Motor neuron (in vitro differentiated cells): ENCODE measurements at places on chromosomes 16 and 17.
A peak's percentile ranks its signal among the peaks of the same experiment; 100 is the strongest.

GRCh38 chr16:75251280-75252048, at the start of gene BCAR1:
Gene BCAR1, minus strand, starts transcription at chr16:75251624. Its CDS starts 142 bp downstream, at chr16:75251482.
- ATAC-seq, result peak; percentile 70

DNA sequence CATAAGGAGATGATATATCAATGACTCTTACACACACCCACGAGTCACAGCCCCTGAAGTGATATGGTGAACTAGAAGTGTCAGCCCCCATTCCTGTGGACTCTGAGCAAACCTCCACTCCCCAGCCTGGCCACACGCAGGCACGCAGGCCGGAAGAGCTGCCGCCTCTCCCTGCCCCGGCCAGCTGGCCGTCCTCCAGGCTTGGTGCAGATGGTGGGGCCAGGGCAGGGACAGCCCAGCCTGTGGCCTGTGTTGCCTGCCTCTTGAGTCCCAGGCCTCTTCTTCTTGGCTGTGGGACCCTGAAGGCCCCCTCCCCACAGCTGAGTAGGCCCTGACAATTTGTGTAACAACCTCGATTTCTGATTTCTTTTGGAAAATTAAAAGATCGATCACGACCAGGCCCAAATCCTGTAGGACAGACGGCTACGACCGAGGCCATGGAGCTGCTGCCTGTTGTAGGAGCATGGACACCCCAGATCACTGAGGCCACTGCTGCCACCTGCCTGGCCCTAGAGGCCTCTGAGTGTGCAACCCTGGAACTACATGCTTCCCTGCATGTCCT, 10.0 kb upstream of the MPRIP start:
- peak; percentile 61 for ATAC-seq

- ATAC-seq, result no peak
These were observed 176.6 kb downstream of the RAB11FIP4 start for GRCh38 chr17:31568121-31568520.

DNA sequence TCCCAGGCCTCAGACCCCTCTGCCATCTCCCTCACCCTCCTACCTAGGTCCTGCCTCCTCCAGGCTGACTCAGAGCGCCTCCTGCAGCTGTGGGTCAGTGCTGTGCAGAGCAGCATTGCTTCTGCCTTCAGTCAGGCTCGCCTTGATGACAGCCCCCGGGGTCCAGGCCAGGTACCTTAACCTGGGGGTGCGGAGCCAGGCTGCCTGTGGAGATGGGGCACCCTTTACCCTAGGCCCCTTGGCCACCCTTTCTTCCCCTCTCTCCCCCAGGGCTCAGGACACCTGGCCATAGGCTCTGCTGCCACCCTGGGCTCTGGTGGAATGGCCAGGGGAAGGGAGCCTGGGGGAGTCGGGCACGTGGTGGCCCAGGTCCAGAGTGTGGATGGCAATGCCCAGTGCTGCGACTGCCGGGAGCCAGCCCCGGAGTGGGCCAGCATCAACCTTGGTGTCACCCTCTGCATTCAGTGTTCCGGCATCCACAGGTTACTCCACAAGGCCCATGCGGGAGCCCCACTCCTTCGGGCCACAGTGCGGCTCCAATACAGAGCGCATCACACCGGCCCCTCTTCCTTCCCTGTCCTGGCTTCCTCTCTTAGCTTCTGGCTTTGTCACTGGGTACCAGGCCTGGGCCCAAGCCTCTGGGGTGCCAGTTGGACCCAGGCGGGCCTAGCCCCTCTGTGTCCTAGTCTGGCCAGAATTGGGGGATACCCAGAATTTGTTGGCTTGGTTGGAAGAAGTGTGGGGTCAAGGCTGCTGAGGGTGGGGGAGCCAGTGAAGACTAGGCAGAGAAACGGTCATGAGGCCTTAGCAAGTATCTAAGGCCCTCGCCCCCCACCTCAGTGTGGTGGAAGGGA, 5.0 kb upstream of the KCTD11 start:
- no peak for ATAC-seq

DNA sequence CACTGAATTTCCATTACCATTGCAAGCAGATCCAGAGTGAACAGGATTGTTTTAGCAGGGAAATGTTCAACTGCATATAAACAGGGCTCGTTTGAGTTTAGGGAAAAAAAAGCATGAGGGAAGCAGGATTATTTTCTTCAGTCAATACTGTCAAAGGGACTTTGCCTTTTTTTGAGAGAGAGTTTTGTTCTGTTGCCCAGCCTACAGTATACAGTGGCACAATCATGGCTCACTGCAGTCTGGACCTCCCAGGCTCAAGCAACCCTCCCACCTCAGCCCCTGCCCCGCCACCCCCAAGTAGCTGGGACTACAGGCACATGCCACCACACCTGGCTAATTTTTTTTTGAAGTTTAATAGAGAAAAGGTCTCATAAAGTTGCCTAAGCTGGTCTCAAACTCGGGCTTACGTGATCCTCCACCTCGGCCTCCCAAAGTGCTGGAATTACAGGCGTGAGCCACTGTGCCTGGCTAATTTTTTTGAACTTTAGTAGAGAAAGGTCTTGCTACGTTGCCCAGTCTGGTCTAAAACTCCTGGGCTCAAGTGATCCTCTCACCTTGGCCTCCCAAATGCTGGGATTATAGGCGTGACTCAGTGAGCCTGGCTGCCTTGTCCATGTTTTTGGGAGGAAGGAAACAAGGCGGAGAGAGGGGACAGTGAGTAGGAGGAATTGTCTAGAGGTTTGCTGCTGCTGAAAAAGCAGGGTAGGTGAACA, 14.8 kb downstream of the PKD1L3 start:
- ATAC-seq, result no peak

DNA sequence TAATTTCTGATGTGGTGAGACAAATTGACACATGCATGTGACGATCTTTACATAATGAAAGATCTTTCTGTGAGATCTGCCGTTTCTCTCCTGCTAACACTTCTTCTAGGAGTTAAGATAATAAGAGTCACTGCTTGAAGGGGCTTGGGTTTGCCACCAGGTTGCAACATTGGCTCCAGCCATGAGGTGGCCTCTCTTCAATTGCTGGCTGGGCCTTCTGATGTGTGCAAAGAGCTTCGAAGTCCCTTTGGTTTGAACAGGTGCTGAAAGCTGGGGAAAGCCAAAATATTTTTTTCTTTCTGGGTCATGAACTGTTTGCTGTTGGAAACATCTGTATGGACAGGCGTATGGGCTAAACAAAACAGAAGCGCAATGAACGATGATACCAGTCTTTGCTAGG, 204.1 kb upstream of the SALL1 start:
- no peak for ATAC-seq

GRCh38 chr16:71637398-71637797, 11.4 kb downstream of the MARVELD3 start:
- ATAC-seq, result no peak

- ATAC-seq, result peak; percentile 63
These were observed 11.8 kb upstream of the TEKT1 start for GRCh38 chr17:6843241-6843880.

DNA sequence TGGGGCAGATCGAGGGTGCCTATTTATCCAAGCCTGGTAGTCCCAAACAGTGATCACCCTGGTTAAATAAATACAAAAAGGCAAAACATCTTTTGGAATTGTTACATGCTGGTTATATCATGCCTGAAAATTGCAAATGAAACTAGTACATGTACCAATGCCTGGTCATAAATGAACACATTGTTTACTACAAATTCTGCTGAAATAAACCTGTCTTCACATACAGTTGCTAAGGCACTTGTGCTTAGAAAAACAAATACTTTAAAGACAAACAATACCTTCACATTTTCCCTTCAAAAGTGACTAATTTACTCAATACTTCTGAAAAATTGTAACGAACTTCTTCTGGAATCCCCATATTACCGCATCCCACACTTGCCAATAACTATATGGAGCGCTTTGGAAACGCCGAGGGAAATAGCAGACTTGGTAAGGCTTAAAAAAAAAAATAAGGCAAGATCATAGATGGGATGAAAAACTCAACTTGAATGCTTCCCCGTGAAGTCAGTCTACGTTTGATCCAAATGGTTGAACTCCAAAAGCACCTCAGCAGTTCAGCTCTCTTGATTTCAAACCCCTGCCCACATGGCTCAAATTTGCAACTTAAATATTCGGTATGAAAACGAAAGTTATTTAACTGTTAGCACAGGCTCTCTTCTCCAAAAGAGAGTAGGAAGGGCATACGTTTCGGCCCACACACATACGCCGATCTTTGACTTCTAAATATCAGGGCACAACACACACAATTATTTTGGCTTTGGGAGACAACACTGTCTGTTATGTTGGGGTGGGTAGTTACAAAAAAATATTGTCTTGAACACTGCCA, 264.5 kb downstream of the NTN1 start:
- ATAC-seq, result no peak

DNA sequence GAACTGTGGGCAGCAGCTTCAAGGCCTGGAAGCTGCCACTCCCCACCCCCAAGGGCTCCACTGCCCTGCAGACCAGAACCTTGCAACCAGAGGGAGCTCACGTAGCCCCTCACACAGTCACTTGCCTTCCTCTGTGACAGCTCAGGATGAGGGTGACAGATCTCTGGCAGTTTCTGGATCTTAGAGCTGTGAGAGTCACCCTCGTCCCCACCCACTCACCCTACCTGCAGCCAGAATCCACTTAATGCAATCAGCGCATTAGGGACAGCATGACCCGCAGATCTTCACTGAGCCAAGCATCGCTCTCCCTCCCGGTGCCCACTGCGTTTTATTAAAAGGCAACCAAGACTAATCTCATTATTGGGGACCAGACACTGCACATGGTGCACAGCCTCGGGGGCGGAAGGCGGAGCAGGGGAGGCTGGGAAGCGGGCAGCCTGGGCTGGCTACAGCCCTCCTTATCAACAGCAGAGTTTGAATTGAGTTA, 3.5 kb downstream of the CYB561 start:
- peak; percentile 51 for ATAC-seq

DNA sequence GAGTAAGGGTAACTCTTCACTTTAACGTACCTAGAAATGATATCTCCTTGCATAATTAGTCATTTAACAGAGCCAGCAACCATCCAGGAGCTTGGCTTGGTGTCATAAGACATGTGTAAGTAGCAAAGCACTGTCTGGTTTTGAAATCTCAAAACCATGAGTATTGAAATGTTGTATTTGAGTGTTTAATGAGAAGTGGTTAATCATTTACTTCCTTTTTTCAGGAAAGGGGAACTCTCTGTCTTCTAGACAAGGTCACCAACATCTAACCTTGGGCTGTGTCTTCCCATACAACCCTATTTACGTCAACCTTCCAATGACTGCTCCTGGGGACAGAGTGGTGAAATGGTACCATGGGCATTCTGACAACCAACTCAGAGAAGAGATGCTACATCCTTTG, 27.1 kb downstream of the PMP22 start:
- ATAC-seq, result no peak

DNA sequence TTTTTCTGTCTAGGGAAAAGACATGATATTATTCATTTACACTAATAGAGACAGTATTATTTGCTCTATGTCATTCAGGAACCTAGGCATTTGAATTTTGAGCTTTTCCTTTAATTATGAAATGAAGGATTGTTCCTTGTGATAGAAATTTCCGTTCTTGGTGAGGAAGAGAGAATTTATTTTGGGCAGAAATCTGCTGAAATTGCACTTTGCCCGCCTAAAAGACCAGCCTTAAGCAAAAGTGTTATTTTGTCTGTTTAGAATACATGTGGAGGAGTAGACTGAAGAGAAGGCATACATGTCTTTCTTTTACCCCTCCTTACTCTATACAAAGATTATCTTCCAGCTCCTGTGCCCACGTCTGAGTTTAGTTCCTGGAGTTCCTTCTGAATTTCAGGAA, 16.8 kb upstream of the KRT10 start:
- ATAC-seq, result no peak

- no peak for ATAC-seq
These were observed 11.7 kb downstream of the TRAF4 start for GRCh38 chr17:28755486-28755885.

DNA sequence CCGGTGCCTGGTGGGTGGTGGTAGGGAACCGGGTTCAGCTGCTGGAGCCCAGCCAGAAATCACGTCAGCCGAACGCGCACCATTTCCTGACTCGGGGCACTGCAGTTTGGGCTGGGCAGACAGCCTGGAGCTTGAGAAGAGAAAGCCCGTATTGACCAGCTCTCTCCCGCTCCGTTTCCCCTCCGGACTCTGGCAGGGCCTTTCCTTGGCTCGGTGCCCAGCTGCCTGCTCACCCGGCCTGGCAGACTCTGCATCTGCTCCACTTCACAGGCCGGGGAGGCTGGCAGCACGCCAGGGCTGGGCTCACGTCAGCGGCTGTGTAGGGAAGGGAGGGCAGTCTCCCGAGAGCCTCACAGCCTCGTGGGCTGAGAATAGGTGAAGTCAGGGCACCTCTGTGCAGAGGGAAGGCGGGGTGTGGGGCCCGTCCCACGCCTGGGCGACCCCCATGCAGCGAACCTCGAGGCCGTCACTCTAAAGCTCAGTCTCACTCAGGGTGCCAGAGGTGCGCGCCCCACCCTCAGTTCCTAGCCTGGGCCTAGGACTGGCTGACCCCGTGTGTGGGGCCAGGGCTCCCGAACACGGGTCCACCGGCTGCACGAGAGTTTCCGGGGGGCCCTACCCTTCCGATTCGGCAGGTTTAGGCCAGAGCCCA, 59.1 kb downstream of the OR1D5 start:
- ATAC-seq, result peak; percentile 97

DNA sequence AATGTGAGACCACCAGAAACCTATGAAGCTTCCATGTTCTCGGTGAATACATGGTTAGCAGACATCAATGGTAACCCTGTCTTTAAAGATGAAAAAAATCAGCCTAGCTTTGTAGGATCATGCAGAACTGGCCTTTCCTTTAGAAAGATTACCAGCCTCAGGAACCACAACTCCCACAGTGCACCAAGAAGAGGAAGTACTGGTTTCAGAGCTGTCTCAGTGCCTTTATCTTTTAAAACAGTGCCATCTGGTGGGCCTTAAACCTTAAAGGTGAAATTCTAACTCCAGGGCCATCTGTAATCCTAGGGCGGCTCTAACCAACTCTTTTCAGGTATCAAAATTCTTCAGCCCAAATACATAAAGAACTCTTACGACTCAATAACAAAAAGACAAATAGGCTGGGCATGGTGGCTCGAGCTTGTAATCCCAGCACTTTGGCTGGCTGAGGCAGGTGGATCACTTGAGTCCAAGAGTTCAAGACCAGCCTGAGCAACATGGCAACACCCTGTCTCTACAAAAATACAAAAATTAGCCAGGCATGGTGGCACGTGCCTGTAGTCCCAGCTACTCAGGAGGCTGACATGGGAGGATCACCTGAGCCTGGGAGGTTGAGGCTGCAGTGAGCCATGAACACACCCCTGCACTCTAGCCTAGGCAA, 5.4 kb downstream of the ATPAF2 start:
- ATAC-seq, result peak; percentile 88

GRCh38 chr17:34287875-34288274, 2.3 kb downstream of the CCL11 start:
- peak; percentile 86 for ATAC-seq

DNA sequence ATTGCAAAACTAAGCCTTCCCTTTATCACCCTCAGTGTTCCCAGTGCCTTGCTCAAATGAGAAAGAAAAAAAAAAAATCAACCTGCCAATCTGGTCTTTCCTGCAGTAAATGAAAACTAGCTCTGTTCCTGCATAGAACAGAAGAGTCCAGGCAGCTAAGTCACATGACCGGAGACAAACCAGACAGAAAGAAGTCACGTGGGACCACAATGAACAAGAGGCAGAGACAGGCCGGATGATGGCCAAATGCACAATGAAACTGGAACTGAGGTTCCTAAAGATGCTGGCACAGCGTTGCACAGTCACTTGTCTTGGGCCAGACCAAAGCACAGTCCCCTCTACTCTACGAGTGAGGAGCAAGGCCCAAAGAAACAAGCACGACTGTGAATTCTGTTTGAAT, 172.5 kb downstream of the GRIN2A start:
- ATAC-seq, result peak; percentile 54

GRCh38 chr16:53809088-53809932, 105.4 kb downstream of the FTO start:
- ATAC-seq, result no peak

GRCh38 chr17:62134397-62134796, 69.3 kb upstream of the MED13 start:
- no peak for ATAC-seq
